ENCODE measurements at places on chromosomes 3 and 15.

- DNase-seq, result no peak
These were observed 665.4 kb downstream of the NLGN1 start for GRCh38 chr3:174062923-174063322.

DNA sequence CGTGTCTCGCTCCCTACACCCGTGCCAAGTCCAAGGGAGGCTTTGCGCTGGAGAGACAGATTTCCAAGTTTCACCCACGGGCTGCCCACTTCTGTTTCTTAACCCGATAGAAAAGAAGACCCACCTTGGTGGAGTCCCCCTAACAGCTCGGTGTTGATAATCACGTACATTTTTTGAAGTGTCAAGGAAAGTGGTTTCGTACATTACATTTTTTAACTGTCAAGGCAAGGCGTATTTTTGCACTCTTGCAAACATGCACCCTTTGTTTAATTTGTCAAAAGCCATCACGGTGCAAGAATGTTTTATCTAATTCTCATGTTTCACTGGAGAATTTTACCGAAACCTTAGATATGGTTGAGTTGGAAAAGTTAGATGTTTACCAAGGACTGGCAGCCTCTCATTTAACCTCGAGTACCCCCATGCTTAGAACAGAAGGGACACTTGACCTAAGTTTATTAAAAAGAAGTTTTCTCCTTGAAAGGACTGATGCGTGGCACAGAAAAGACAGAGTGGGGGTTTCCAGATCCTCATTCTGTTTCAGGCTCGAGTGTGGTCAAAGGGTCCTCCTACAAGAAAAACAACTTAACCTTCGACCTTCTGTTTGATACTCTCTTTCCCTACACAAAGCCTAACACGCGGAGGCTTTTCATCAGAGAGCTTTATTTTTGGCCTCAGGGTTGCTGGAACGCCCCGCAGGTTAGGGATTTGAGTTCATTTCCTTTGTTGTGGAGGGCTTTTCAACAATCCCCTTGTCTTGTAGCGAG lies 882 bp downstream of the GXYLT2 start:
- DNase-seq, result no peak

DNA sequence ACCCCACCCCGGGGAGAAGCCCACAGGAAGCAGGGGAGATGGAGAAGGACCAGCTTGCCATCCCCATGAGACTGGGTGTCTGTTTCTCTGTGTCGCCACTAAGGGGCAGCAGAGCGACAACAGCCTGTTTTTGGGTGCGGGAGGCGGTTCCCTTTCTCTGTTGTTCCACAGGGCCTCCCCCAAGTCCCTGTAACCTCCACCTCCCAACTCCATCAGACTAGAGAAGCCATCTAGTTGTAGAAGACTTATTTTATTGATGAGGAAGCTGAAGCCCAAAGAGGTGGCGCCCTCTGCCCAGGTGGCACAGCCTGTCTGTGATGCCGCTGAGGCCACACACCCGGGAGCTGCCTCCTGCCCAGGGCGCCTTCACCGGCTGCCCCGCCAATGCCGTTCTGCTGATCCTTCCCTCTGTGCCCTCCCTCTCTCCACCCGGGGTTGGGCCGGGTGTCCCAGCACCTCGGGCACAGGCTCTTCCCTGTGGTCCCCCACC lies 3.9 kb upstream of the CCDC9B start:
- no peak for DNase-seq

DNA sequence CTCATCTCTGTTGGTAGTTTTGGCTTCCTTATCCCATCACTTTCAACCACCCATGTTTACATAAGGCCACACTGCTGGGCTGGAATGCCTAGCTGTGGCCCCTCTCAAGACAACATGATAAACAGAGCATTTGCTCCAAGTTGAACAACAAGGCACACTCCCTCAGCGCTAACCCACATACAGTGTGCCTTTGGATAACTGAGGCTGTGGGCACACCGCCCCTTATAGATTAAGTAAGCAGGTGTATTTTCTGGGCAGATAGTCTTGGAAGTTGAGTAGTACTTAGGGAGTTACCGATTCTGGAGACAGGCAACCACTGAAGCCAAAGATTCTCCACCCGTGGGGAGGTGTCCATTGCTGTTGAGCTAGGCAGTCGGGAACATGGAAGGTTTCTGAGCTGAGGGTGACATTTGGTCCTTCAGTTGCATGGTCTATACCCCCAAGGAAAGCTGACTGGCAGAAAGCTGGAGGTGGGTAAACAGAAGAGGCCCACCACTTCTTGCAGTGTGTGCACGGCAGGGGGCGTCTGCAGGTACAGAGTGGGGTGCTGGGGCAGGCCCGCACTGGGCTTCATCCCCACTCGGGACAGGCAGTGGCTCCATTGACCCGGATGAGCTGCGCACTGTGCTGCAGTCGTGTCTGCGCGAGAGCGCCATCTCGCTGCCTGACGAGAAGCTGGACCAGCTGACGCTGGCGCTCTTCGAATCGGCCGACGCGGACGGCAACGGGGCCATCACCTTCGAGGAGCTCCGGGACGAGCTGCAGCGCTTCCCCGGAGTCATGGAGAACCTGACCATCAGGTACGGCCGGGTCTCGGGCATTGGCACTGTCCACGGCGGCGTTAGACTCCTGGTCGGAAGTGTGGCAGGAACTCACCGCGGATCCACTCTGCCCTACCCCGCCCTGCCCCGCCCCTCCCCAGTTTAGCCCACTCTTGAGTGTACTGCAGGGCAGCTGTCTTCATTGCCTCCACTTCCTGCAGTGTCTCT lies 16.8 kb downstream of the NOX5 start:
- no peak for DNase-seq

DNA sequence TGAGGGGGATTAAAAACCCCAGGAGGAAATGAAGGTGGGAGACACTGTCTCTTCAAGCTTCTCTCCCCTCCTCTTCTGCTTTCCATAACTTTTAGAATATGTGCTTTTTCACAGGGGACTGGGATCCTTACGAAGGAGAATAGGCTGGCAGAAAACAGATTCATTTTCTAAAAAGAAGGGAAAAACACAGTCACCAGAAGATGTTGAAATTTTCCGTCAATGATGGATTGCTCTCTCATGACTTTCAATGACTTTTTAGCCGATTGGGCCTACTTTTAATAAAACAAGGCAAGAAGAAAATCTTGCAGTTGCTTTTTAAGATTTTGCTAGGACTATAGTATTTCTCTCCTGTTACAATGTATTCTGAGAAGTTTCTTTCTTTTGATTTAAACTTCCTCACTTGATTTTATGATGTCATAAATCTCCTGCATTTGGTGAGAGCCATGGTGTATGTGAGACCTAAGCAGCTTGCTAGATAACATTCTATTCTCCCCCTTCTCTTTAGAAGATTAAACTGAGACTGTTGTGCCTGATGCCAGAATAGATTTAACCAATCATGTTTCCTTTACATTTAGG lies 241.2 kb downstream of the FEZF2 start:
- DNase-seq, result no peak

DNA sequence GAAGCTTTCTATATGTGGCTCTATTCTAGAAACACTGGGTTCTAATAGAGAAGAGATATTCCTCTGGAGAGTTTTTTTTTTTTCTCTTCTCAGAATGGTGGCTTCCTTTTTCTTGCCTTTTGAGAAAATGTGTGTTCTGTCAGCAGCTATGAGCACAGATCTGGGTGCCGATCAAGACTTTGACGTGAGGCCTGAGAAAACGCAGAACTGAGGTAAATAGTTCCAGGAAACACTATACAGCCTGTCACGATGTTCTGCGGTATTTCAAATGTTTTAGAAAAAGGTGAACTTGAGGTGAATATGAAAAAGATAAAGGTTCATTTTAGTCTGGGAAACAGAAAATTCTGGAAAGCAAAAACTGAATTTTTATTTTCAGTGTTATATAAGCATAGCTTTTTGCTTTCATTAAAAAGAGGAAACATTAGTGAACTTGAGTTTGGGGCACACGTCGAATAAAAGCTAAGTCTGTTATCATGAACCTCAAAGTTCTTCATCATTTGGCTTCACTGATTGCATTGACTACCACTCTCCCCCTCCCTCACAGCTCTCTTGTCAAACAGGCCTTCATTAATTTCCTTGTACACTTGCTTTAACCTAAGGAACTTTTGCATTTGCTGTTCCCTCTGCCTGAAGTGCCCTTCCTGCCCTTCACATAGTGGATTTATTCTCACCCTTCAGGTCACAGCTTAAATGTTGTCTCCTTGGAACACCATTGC lies 265.1 kb downstream of the NFKBIZ start:
- DNase-seq, result no peak

GRCh38 chr3:99504258-99504657 lies 134.1 kb upstream of the COL8A1 start:
- peak; percentile 83 for DNase-seq

GRCh38 chr3:109275702-109276293 lies 40.5 kb downstream of the DPPA2 start:
- DNase-seq, result no peak

GRCh38 chr3:138914870-138915502 lies 32.0 kb downstream of the FOXL2 start:
- DNase-seq, result no peak

DNA sequence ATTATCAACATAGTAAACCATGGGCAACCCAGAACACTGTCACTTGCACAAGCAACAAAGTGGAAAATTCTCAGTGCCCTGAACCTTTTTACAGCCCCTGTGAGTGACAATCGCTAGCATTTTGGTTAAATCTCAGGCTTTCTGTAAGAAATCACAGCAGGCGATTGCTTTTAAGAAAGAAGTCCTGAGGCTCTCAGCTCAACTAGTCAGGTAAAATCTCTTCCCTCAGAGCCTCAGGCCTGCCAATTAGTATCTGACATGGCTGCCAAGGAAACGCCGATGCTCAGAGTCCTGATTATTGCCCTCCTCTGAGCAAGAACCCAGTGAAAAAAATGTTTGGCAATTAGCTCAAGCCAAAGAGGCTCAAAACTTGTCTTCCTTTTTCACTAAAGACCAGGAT lies 530.8 kb downstream of the DIPK2A start:
- no peak for DNase-seq

DNA sequence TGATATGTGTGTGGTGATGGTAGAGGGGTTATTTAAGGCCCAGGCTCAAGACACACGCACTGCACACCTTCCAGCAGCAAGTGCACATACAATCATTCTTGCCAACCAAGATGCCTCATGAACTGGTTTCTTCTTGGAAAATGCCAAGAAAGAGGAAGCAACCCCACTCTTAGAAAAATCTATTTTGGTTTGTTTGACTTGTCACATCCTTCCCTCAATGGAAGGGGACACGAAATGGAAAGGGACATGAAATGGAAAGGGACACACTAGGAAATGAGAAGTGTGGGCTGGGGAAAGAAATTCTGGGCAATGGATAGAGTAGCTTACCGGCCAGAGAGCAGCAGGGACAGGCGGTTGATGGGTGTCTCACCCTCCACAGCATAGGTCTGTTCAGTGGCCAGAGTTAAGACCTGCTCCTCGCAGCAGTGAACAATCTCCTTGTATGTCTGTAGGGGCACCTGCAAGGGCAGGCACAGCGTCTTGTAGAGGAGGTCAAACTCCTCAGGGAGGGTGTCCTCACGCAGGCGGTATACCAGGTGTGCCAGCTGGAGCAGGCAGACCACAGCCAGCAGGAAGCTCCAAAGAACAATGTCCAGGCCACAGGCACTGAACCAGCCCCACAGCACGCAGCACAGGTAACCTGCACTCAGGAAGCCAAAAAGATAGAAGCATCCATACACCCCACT lies 640 bp downstream of the POPDC2 start:
- DNase-seq, result no peak

DNA sequence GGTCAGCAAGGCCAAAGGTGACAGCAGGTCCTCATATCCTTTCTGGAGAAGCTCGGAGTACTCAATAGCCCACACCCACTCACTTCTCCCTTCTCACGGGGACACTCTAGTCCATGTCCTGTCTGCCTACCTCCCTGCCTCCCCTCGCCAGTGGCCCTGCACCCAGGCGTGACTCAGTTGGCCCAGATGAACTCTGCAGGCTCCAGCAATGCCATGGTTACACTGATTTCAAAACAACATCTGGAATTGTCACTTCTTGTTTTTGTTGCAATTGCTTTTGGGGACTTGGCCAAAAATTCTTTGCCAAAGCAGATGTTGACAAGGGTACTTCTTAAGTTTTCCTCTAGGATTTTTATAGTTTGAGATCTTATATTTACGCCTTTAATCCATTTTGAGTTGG lies 13.0 kb downstream of the IL16 start:
- DNase-seq, result no peak

DNA sequence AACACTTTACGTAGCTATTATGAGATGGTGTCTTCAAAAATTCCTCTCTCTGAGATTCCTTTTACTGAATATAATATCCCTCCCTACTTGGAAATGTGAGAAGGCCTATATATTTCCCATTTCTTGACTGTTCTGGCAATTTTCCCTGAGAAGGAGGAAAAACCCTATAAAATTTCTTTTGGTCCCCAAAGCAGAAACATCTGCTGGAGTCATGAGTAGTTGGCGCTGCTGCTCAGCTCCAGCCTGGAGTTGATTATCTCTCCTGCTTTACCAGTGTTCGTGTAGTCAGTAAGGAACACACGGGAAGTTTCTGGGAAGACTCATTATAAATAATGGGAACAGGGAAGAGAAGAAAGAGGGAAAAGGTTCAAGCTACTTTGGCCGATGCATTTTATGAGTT lies 680.1 kb downstream of the EPHA3 start:
- DNase-seq, result no peak

DNA sequence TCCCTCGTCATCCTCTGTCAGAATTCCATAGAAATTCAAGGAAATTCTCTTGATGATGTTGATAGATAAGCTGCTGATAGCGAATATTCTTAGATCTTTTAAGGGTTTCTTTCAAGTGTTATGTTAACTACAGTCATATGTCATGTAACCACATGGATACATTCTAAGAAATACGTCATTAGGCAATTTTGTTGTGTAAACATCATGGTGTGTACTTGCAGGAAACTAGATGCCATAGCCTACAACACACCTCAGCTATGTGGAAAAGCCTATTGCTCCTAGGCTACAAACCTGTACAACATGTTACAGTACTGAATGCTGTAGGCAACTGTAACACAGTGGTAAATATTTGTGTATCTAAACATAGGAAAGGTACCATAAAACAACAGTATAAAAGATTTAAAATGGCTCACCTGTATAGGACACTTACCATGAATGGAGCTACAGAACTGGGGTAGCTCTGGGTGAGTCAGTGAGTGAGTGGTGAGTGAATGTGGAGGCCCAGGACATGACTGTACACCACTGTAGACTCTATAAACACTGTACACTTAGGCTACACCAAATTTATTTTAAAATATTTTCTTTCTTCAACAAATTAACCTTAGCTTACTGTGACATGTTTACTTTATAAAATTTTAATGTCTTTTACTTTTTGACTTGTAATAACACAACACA lies 34.6 kb downstream of the GLDN start:
- no peak for DNase-seq

DNA sequence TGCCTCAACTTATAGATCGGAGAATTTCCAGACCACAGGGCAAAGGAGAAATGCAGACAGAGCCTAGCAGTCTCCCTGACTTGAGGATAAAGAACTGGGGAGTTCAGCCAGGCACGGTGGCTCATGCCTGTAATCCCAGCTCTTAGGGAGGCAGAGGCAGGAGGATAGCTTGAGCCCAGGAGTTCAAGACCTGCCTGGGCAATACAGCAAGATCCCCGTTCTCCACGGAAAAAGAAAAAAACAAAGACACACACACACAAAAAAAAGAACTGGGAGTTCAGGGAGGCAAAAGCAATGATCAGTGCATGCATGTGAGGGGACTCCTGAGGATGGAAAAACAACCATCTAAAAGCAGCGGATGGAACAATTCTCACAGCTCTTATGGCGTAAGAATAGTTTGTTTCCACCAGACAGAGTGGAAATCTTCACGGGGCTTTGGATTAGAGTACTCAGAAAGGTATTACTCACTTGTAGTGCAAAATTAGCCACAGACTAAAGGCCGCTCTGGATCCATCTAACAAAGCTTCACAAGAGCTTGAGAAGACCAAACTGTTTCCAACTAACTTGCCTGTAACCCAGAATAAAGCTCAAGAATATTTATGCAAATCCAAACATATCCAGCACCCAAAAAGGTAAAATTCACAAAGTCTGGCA lies 16.3 kb downstream of the SEC11A start:
- no peak for DNase-seq

Measured in GM04503 (cell line).